ENCODE measurements at places on chromosomes 2 and 18. TPM values are rescaled to one million over a fixed set of nuclear protein-coding genes. Genes with fewer than 3 reads are reported as not detected.

DLX1 gene
- total RNA-seq, result not detected

CSRNP3 gene
- total RNA-seq, result not detected

OSBPL1A gene
- 21.5 TPM for total RNA-seq

ACTG2 gene
- not detected for total RNA-seq

PPP1R7 gene
- total RNA-seq, result 56.9 TPM

LYG2 gene
- not detected for total RNA-seq

RESP18 gene
- not detected for total RNA-seq

PKDCC gene
- 1.1 TPM for total RNA-seq

NT5C1B gene
- not detected for total RNA-seq

TAF4B gene
- total RNA-seq, result 7.0 TPM

SNTG2 gene
- not detected for total RNA-seq

PTPRM gene
- 98.0 TPM for total RNA-seq

OSR1 gene
- 0.07 TPM for total RNA-seq

CRYGC gene
- total RNA-seq, result not detected

GATA6 gene
- 23.8 TPM for total RNA-seq

MC5R gene
- not detected for total RNA-seq

RUFY4 gene
- total RNA-seq, result not detected

ALLC gene
- total RNA-seq, result not detected

ANKRD30B gene
- not detected for total RNA-seq

FBXO48 gene
- 0.72 TPM for total RNA-seq
